NCI-H187 treated with DMSO at 0.1 percent for 48 hours (cell line): ENCODE measurements at places on chromosomes 7 and 10.

- no peak for DNase-seq
Measured at GRCh38 chr7:69540287-69540686, 58.0 kb upstream of the AUTS2 start.

DNA sequence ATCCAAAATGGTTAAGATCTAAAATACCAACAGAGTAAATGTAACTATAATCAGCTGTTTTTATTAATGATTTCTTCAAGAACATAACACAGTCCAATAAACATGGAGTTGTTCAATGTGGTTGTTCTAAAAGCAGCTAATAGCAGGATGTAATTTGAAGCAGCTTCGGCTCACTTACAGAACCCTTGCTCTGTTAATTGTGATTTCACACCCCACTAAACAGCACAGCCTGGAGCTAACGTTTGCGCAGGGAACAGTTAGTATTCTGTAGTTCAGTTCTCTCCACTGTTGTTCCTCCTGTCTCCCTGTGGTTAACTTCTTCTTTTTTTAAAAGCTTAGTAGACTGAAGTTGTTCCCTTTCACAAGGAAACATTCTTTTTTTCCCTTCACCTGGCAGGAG is 104.0 kb downstream of the GRM3 start:
- DNase-seq, result no peak

DNA sequence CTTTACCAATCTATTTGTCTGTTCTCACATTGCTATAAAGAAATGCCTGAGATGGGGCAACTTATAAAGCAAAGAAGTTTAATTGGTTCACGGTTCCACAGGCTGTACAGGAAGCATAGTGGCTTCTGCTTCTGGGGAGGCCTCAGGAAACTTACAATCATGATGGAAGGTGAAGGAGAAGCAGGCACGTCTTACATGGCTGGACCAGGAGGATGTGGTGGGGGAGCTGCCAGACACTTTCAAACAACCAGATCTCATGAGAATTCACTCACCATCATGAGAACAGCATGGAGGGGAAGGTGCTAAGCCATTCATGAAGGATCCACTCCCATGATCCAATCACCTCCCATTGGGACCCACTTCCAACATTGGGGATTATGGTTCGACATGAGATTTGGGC is 64.8 kb upstream of the SEPHS1 start:
- DNase-seq, result no peak

- DNase-seq, result no peak
Measured at GRCh38 chr7:27098578-27099451, 3.0 kb upstream of the HOXA1 start.

- DNase-seq, result no peak
Measured at GRCh38 chr7:28166982-28167715, 13.4 kb downstream of the JAZF1 start.

- no peak for DNase-seq
Measured at GRCh38 chr10:27531336-27531847, 27.3 kb downstream of the RAB18 start.

DNA sequence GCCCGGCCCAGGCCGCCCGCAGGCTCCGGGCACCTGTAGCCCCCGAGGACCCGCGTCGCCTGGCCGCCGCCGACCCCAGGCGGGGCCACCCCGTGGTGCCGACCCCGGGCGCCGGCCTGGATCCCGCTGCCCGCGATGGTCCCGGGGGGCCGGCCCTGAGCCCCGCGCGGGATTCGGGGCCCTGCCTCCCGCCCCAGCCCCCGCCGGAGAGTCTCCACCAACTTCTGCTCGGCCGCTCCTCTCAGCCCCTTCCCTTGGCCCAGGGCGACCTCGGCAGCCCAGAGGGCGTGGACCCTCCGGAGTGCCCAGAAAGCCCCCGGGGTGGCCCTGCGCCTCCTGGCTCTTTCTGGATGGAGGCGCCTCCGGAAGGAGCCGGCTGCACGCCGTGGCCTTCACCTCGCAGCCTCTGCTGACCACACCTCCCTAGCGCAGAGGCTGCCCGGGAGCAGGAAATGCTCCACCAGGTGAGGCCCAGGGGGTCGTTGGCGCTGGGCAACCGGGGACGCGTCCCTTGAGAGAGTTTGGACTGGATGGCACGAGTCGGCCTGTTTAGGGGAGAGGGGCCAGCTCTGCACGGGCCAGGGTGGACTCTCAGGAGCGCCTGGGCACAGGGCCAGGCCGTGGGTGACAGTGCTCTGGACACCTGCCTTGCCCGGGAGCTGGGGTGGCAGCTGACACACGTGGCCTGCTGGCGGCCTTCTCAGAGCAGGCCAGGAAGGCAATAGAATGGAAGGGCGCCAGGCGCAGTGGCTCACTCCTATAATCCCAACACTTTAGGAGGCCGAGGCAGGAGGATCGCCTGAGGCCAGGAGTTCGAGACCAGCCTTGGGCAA is 529 bp downstream of the ZNF853 start:
- no peak for DNase-seq

GRCh38 chr7:132416395-132416794 is 159.9 kb downstream of the PLXNA4 start:
- no peak for DNase-seq

- no peak for DNase-seq
Measured at GRCh38 chr10:63441404-63441803, 24.4 kb downstream of the JMJD1C start.

GRCh38 chr10:118041316-118041715 is 5.4 kb downstream of the RAB11FIP2 start:
- DNase-seq, result no peak

- no peak for DNase-seq
Measured at GRCh38 chr10:7606951-7607404, 59.8 kb downstream of the ITIH5 start.

- no peak for DNase-seq
Measured at GRCh38 chr7:39741942-39742623, 118.7 kb downstream of the RALA start.

- no peak for DNase-seq
Measured at GRCh38 chr7:2260820-2261219, 18.8 kb downstream of the NUDT1 start.

GRCh38 chr10:49161411-49161997 is 26.7 kb downstream of the TMEM273 start:
- DNase-seq, result no peak

- no peak for DNase-seq
Measured at GRCh38 chr7:593324-594115, 73.9 kb upstream of the PDGFA start.

DNA sequence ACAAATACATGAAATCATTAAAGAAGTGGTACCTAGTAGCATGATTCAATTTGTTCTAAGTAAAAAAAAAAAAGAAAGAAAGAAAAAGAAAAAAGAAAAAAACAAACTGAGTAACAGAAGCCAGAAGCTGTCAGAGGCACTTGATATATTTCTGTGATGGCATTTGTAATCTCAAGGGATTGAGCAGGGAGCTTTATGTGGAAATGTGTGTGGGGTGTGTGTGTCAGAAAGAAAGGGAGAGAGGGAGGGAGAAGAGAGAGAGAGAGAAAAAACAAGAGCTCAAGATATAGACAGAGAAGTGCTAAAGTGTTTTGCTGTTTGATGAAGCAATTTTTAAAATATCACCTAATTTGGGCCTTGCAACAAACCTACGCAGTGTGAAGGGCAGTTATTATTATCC is 357.6 kb upstream of the PCDH15 start:
- no peak for DNase-seq

- DNase-seq, result no peak
Measured at GRCh38 chr7:106309362-106309761, 24.6 kb upstream of the NAMPT start.

GRCh38 chr7:22295402-22296264 is 61.3 kb downstream of the RAPGEF5 start:
- DNase-seq, result no peak

- no peak for DNase-seq
Measured at GRCh38 chr10:5666841-5667630, 641 bp upstream of the ASB13 start.

DNA sequence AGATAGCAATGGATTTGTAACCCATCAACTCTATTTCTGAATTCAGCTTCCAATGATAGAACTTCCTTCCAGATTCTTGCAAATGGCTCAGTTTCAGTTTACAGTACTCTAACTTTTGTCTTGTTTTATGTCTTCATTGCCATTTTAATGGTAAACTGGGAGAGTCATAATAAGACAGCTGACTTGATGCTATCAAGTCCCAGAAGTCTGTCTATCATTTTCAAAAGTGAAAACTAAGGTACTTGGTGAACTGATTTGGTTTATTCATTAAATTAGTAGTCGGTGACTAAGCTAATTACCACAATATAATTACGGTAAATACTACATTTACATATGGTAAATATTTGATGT is 25.0 kb downstream of the RTKN2 start:
- no peak for DNase-seq

DNA sequence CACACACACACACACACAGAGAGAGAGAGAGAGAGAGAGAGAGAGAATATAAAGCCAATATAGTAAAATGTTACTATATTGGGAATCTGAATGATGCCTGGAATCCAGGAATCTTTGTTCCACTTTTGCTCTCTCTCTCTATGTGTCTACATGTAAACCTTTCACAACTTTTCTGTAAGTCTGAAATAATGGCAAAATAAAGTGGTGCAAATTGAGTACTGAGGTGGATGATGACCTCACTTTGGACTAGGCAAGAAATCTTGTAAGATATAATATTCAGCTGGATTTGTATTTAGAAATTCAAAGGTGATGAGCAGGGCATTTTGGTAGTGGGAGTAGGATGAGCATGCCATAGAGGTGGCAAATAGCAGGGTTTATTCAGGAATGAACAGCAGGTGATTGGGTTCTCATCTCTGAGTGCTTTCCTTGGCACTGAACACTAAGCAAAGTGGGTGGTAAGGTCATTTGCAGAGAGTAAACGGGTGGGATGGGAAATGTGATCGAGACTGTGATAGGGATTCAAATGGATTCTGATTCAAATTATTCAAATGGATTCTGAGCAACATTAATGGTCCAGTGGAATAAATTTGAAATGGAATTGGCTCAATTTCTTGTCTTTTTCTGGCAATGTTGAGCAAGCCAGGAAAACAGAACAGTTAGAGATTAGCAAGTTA is 9.7 kb upstream of the ANLN start:
- no peak for DNase-seq

- DNase-seq, result no peak
Measured at GRCh38 chr7:24197852-24198251, 86.1 kb upstream of the NPY start.

- peak; percentile 11 for DNase-seq
Measured at GRCh38 chr10:110567201-110568054, at the start of gene SMC3. Gene SMC3, plus strand, starts transcription at chr10:110567695. Its CDS starts 122 bp downstream, at chr10:110567817.

- no peak for DNase-seq
Measured at GRCh38 chr10:133241501-133242205, 4.0 kb downstream of the VENTX start.

DNA sequence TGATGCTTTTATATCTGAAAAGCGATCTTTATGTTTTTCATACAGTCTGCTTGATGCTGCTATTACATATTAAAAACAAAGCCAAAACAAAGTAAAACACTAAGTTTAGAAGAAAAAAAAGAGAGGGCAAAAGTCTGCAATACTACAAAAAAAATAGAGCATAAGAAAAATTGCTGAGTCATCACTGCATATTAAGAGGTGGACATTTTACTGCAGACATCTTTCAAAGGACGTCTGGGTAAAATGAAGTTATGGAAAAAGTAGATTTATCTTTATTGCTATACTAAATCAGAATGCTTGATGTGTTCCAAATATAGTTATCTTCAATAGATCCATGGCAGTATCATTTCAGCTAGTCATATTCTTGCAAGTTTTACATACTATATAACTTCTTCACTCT is 172.0 kb downstream of the MAGI2 start:
- DNase-seq, result no peak

- DNase-seq, result no peak
Measured at GRCh38 chr7:30755384-30756154, 3.6 kb downstream of the INMT start.

- DNase-seq, result no peak
Measured at GRCh38 chr7:30224511-30225062, 59.8 kb upstream of the ZNRF2 start.

DNA sequence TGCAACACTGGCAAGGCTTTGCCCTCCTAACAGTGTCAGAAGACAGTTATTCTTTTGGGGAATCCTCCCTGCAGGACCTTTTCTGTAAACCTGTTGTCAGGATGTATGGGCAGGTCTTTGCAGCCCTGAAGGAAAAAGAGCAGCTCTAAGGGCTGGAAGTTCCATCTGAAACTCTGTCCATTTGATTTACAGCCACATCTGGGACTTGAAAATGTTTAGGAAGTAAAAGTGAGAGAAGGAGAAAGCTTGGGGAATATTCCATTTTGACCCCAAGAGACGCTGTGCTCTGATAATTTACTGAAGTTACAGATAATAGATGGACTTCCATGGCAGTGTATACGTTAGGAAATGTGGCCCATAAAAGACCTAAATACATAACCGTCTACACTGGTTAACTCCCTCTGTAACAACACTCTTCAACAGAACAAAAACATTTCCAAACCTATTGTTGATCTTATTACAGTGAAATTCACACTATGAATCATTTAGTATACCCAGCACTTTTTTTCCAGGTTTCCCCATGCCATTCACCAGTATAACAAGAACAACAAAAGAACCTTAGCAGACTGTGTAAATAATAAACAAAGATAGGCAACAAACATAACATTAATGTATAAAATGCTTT is 89.1 kb downstream of the KIAA1549 start:
- DNase-seq, result no peak
